Activated CD4-positive, CD25-positive, alpha-beta regulatory T cell (primary cell): ENCODE measurements at places on chromosomes 5 and 9.

- no peak for DNase-seq
These were observed 4.4 kb upstream of the IFT74 start for GRCh38 chr9:26951794-26952193.

DNA sequence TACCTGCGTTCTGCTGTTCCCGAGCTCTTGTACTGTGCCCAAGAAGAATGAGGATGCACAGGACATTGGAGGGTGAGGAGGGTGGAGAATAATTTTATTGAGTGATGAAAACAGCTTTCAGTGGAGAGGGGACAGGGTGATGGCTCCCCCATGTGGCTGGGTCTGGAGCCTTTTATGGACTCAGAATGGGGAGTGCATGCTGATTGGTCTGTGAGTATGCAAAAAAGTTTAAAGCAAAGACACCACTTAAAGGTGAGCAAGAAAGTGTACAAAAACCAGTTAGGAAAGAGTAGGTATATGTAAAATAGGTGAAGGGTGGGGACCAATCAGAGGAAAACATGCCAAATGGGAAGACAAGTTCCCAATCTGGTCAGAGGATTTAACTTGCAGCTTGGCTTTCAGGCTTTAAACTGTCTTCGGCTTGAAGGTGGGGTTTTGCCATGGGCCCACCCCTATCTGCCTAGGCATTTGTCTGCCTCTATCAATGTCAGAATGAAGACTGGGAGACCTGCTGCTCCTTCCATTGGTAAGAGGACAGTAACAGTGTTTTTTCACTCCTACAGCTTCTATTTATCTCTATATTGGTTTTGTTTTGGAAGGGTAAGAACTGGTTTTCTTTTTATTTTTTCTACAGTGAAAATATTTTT is 118.0 kb upstream of the RAI14 start:
- no peak for DNase-seq

GRCh38 chr5:33852319-33852718 is 39.5 kb downstream of the ADAMTS12 start:
- DNase-seq = no peak

GRCh38 chr5:39578887-39579497 is 154.2 kb upstream of the DAB2 start:
- DNase-seq = no peak

- DNase-seq = no peak
These were observed 53.9 kb upstream of the EFNA5 start for GRCh38 chr5:107724642-107725041.

GRCh38 chr9:127578952-127579853 is 32.9 kb upstream of the STXBP1 start:
- peak; percentile 60 for DNase-seq
